ENCODE measurements at places on chromosomes 6 and 20.

GRCh38 chr20:32206760-32207625 lies 550 bp downstream of the PLAGL2 start:
- peak; percentile 11 for DNase-seq

DNA sequence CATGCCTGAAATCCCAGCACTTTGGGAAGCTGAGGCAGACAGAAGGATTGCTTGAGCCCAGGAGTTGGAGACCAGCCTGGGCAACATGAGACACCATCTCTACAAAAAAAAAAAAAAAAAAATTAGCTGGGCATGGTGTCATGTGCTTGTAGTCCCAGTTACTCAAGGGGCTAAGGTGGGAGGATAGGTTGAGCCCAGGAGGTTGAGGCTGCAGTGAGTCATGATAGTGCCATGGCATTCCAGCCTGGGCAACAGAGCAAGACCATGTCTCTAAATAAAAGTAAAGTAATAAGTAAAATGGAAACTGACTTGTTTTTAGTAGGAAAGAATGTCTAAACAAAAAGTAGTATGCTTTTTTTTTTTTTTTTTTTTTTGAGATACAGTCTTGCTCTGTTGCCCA lies 240.7 kb downstream of the ARID1B start:
- DNase-seq = no peak

GRCh38 chr6:26065952-26066380 lies 21.3 kb upstream of the HFE start:
- peak; percentile 26 for DNase-seq

DNA sequence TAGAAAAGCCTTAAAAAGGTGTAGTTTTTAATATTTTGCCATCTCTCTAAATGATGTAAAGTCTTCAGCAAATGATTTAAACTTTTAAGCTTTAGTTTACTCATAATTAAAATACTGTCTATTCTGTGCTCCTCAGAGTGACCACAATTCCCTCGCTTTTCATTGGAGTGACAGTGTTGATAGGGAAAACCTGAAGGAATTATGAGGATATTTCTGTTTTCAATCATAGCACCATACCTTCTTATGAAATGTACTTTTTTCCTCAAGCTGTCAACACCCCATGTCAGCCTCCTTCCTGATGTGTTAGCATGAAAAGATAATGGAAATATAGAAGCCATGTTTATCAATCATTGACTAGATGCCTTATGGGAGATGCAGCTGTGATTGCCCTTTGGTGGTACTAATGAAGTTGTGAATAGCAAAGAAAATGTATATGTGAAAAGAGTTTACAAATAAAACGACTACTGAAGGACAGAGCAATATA lies 145.4 kb upstream of the EYS start:
- no peak for DNase-seq

- DNase-seq = no peak
These were observed 302.3 kb downstream of the TENT5A start for GRCh38 chr6:81450180-81450579.

DNA sequence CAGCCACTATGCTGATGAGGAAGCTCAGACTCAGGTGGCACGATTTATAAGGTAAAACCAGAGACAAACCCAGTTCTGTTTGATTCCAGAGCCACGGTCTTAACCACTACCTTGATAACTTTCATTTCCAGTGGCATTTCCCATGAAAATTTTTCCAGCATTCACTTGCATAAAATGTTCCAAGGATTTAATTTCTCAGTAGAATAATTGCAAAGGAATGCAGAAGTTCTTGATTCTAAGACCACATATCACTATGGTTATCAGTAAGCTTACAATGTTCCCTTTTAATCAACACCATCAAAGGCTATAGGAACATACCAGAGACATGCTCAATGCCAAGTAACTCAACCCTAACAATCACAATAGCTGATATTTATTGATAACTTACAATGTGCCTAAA lies 306.0 kb upstream of the HS3ST5 start:
- no peak for DNase-seq

DNA sequence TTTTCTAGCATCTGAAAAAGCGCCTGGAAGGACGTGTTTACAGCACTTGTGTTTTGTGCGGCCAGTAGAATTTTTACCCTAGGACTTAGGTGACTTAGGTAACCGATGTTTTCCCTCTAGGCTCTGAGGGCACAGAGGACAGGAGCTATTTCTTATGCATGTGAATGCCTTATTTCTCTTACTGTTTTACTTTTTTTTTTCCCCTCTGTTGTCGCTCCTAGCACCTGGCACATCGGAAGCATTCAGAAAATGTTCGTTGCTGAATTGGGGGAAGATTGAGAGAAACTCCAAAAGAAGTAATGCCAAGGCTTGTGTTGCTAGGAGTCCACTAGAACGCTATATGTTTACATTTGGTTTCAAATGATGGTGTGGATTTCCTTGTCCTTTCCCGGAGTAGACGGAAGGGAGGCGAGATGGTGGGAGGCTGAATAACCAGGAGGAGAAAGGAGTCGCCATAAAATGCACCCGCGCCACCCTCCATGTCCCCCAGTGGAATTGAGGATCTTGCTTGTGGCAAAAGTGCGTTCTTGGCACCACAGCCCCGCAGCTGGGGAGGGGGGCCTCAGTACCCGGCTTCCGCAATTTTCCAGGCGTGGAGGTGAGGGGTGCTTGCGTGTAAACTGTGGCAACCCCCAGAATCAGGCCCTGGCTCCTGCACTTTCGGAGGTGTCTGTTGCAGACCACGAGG lies 6.9 kb downstream of the OLIG3 start:
- no peak for DNase-seq

DNA sequence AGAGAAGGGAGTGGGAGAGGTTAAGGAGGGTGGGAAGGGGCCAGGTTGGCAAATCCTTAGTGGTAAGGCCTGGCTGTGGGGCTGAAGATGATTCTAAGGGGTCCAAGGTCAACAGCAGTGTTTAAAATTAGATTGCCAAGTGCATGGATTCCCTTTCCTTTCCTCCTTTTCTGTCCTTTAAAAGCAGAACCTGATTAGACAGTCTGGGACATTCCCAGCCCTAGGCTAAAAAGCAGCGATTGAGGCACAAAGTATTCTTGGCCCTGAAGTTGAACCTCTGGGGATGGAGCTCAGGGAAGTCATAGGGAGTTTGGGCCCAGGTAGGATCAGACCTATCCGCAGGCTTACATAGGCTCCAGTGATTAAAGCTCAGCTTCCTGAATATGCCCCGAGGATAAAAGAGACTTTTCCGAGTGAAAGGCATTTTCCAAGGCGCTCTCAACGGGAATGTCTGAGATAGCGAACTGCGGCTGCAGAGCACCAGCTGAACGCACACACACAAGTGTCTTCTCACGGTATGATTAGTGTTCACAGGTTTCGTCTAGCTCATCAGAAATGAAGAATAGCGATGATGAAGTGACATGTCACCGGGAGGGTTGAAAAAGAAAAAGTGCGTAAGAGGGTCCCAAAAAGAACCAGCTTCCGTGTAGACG lies 787 bp upstream of the CARMIL1 start:
- no peak for DNase-seq

GRCh38 chr6:149938571-149939355 lies 3.1 kb upstream of the ULBP2 start:
- no peak for DNase-seq

DNA sequence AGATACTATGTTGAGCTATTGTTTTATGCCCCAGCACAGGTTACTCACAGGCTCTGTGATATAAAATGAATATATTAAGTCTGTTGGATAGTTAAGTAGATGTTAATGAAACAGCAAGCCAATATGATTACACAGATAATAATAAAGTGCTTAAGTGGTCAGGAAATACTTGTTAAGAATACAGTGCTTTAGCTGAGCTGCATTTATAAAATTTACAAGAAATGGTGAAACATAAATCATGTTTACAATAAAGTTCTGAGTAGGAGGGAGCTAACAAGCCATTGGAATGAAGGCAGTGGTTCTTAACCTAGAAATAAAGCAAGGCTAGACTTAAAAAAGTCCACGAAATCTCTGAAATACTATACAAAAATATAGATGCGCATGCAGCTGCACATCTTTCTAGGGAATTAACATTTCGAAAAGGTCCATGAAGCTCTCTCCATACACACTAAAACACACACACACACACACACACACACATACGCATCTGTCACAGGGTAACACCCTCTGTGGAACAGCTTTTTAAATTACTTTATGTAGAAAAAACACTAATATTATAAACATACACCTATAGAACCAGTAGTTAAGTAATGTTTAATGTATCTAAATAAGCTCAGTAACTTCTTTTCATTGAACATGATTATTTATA lies 87.3 kb downstream of the COL9A1 start:
- no peak for DNase-seq

DNA sequence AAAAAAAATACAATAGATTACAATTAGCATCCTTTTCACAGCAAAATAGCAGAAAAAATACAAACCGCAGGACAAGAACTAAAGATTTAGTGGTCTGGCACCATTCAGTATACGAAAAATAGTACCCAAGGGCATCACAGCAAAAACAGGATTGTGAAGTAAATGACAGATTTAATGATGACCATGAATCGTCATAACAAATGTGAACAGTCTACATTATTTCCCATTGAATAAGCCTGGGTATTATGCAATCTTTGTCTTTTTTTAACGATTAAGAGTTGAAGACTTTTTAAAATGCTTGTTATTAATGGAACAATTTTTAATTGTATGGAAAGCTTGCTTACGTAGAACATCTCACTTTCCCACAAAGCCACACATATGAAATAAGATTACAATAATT lies 432.8 kb downstream of the PKHD1 start:
- no peak for DNase-seq

- DNase-seq = no peak
These were observed 19.0 kb upstream of the UTRN start for GRCh38 chr6:144266091-144266649.

DNA sequence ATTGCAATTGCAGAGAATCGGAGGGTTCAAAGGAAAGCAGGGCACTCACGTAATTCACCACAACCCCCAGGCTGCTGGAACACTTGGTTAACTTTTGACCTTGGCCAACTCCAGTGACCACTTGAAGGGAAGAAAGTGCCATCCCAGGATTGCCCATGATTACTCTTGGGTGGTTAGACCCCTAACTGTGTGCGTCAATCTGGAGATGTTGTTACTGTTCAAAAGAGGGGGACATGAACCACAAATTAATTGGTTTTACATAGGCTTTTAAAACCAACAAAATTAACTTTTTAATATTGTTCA lies 50.1 kb upstream of the NCOA3 start:
- DNase-seq = no peak

GRCh38 chr6:155340464-155341129 lies 26.3 kb upstream of the TFB1M start:
- no peak for DNase-seq

GRCh38 chr20:4488407-4489339 lies 233.0 kb upstream of the PRND start:
- DNase-seq = no peak

GRCh38 chr6:21874372-21874771 lies 280.8 kb downstream of the SOX4 start:
- DNase-seq = no peak

DNA sequence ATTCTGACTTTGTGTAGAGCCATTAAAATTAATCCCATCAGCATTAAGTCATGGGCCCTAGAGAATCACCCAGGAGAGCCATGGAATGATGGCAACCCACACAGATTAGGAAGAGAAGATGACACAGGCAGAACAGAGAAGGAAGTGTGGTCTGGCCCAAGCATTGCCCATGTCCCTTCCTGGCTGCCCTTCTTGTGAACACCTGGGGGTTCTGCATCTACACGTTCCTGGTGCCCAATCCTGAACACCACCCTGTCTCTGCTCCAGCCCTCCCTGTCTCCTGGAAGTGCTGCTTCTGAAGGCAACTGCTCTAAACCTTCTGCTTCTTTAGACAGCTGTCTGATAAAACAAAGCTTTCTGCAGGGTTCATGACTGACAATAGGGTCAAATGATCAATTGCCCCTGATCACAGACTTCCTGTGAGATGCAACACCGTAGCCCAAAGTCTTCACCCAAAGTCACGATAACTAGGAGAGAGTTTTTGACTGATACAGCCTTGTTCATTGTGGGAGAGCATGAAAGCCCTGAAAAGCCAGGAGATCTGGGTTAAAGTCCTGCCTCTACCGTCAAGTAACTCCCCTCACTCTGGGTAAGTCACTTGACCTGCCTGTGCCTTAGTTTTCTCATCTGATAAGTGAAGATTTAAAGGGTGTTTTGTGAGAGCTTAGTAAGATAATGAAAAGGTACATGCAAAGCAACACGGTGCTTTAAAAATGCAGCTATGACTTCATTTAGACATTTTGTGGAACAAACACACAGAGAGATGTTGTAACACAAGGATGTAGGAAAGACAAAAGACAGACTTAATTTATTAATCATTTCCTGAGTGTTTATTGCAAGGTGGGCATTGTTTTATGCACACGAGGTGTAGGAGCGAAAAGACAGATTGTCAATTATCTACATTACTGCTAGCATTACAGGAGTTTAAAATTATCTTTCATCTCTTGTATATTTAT lies 291.2 kb upstream of the STXBP5 start:
- no peak for DNase-seq

GRCh38 chr6:125918681-125919566 lies 37.6 kb upstream of the HINT3 start:
- DNase-seq = peak; percentile 9

DNA sequence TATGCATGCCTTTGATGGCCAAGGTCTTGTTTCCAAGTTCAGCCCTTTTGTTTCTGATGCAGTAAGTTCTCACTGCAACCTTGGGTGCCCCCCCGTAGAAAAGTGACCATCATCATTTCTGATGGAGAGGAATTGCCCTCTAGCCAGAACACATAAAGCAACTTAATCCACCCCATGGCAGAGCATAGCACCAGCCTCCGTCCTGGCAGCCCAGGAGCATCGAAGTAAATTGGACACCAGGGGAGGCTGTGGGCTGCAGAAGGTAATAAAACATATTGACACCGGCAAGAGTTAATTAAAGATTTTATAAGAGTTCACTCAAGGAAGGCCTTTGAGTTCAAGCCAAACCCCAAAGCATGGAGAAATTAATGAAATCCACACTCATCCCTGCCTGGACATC lies 39.2 kb upstream of the CST7 start:
- DNase-seq = no peak

- DNase-seq = no peak
These were observed 1.6 kb downstream of the TRIM27 start for GRCh38 chr6:28922004-28922820.

- no peak for DNase-seq
These were observed 171.2 kb downstream of the ZDHHC14 start for GRCh38 chr6:157552081-157552747.

DNA sequence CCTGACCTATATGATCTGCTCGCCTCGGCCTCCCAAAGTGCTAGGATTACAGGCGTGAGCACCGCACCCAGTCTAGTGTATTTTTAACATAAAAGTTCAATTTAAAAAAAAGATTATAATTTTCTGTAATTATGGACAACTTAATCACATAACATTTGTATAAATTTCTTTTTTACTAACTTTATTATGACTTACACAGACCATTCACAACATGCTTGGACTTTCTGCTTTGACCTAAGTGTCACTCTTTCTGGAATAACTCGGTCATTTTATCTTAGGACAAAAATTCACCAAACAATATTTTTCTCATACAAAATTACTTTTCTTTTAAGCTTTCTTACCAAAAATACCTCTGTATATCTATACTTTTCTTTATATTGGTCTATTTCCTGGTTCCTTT lies 15.4 kb upstream of the IL22RA2 start:
- no peak for DNase-seq

GRCh38 chr6:157452096-157452495 lies 71.1 kb downstream of the ZDHHC14 start:
- no peak for DNase-seq
